ENCODE measurements at places on chromosomes 3 and 15.

GRCh38 chr3:14405360-14406238 lies 3.2 kb downstream of the SLC6A6 start:
- no peak for DNase-seq

GRCh38 chr3:14606669-14607339 lies 44.8 kb upstream of the CCDC174 start:
- no peak for DNase-seq

GRCh38 chr15:95681836-95682544 lies 648.5 kb upstream of the NR2F2 start:
- no peak for DNase-seq

DNA sequence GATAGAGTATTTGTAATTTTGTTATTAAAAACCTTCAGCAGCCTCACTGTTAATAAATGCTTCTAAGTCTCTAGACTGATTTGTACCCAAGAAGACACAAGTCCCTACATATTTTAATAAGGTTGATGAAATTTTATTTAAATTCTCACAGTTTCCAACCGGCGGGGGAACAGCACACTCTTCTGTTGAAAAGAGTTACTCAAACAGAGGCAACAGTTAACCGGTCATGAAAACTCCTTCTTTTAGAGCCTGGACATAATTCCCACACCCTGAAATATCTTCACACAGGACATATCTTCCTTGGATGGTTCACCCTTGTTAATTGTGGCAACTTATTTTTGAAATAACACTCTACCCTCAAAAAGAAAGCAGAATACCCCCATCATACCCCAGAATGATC lies 278.8 kb downstream of the FOXP1 start:
- peak; percentile 16 for DNase-seq

DNA sequence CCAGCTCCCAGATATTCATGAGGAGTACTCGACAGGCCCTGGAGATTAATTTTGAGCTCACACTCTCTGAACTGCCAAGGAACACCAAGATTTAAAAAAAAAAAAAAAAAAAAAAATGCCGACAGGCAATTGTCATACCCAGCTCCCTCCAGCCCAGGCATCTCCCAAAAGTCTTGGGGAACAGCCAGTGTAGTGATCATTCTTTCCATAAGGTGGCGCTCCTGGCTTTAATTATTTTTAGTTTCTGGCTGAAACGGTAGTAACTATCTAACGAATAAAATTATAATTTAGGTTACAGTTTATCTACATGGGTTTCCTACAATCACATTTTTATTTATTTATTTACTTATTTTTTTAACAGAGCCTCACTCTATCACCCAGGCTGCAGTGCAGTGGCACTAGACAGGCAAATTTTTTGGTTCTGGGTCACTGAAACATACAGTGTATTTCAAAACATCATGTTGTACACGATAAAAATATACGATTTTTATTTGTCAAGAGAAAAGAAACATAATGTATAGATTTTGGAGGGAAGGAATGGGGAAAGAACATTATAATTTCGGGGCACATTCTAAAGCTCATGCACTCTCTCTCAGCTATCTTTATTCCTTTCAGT lies 157.3 kb downstream of the ADAMTS9 start:
- no peak for DNase-seq

DNA sequence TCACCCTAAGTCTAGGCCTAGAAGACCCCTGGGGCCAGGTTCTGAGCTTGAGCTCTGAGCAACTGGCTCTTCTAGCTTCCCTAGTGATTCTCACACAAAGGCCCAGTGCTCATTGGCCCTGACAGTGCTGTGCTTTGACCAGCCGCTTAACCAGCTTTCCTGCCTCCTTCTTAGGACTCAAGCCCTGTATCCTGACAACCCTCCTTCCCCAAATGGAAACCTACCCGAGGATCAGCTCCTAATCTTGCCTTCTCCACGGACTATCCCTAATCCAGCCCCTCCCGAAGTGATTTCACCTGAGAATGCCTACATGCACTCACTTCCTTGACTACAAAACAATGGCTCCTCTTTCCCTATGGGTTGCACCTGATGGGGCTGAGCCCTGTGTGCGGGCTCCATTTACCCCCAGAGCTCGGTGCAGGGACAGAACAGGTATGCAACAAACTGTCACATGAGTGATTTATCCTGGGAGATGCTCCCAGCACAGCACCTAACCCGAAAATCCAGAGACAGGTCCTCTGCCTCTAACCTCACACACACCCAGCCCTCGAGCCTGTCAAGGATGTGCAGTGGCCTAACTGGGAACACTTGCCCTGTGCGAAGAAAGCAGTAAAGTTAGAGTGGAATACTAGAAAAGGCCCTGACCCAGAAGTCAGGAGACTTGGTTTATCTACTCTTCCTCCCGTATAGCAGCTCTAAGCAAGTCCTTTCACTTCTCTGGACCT lies 2.3 kb downstream of the MEGF11 start:
- no peak for DNase-seq

GRCh38 chr3:49124203-49124602 lies 3.6 kb upstream of the USP19 start:
- no peak for DNase-seq

DNA sequence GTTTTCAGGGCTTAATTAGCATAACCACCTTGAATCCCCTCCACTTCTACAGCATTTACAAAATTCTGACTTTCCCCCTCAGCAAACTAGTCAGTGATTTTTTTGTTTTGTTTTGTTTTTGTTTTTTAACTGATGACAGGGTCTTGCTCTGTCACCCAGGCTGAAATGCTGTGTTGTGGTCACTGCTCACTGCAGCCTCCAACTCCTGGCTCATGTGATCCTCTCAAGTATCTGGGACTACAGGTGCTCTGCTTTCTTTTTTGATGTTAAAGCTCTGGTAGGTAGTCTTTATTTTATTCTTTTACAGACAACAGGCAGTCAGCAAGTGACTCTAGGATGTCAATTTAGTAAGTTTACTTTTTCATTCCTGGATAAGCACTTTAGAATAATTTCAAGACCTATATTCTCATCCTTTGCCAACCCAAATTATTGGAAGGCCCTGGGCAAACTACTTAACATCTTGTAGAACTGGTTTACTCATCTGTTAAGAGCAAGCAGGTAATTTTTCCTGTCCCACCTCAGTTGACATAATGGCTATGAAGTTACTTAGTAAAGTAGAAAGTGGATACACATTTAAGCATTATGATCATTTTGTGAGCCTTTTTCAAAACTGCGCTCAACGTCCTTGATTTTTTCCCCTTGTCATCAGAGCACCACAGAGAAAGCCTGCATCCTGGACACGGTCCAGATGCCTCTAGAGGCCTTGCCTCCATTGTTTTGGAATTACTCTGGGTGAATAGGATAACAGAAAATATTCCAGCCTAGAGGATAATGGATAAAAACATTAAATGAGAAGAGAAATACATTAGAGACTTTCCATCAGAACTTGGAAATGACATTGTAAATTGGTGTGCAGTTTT lies 69.9 kb upstream of the NDUFB4 start:
- DNase-seq: no peak
